ENCODE measurements at places on chromosomes 5 and 9. TPM values are rescaled to one million over a fixed set of nuclear protein-coding genes. Genes with fewer than 3 reads are reported as not detected.

DNA sequence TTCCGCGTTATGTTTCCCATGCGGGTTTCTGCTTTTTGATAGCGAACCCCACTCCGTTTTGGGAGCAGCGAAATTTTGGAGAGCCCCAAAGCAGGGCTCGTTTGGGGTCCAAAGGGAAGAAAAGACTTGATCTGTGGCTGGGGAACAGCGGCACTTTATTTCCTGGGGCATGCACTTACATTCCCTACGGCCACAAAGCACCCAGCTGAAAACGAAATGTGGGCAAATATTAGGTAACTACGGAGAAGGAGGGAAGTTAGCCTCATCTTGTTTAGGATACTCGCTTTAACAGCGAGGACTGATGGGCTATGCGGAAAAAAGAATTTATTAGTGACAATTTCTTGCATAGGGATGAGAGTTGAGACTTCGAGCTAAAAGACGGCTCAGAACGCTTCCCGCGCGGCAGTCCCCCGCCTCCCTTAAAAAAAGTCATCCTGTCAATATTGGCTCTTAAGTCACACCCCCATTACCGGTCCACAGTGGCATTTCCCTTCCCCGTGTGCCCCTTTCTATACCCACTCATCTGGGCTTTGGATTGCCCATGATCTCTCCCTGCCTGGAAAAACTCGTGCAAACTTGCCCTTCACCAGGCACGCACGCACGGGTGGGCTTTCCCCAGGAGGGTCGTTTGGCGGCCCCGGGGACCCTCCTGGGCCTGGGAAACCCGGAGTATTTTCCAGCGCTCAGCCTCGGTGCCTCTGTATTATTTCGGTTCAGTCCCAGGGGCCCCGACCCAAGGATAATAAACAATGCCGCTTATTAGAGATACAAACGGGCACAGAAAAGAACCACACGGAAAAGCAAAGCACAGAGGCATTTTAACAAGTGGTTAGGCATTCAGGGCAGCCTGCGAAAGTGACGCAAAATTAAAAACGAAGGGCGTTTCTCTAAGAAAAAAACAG lies 35.8 kb upstream of the NFIB start:
- no peak for DNase-seq

DNA sequence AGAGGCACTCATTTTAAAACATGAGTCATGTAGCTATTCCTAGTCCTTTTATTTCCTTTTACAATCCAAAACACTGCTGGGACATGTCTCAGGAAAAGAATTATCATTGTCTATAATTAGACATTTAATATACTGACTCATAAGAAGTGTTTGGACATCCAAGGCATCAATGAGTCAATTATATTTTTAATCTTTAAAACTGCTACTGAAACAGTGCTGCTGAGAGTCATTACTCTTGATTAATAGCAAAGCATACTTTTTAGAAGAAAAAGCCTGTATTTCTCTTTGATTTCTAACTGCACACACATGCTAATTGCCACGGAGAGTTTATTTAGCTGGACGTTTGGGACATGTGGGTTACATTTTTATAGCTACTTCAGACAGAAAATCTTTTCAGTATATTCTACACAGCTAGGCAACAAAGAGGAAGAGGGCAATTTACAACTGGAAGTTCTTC lies 1249.0 kb upstream of the CDH18 start:
- DNase-seq = no peak

GRCh38 chr5:120146787-120147186 lies 317.3 kb upstream of the PRR16 start:
- DNase-seq = no peak

DNA sequence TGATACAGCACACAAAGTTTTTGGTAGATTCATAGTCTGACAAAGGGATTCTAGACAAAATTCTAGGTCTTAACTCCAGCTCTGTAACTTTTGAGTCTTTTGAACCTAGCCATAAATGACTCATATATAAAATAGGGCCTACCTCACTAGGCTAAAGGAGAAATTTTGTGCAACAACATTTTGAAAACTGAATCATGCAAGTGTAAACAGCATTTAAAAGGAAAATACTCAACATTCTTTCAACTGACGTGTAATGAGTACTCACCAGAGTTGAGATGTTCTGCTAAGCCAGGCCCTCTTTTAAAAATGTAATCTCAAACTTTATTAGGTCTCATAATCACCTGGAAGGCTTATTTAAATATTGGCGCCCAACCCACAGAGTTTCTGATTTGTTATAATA lies 113.2 kb downstream of the STK32A start:
- no peak for DNase-seq

GRCh38 chr5:164326219-164326618 lies 820.8 kb downstream of the MAT2B start:
- no peak for DNase-seq

- DNase-seq = no peak
Observed at GRCh38 chr5:133116601-133117000, 64.8 kb downstream of the HSPA4 start.

GRCh38 chr5:167716126-167716775 lies 575.2 kb upstream of the WWC1 start:
- DNase-seq = no peak

- no peak for DNase-seq
Observed at GRCh38 chr9:125218621-125219020, 18.3 kb downstream of the RABEPK start.

GRCh38 chr5:68432682-68433081 lies 217.1 kb downstream of the PIK3R1 start:
- no peak for DNase-seq

- no peak for DNase-seq
Observed at GRCh38 chr5:132821791-132822190, 8.7 kb downstream of the SHROOM1 start.

GRCh38 chr5:141001446-141001843 lies 35.2 kb downstream of the PCDHAC2 start:
- DNase-seq = no peak

GRCh38 chr5:179478624-179479023 lies 71.7 kb upstream of the RUFY1 start:
- no peak for DNase-seq

- DNase-seq = no peak
Observed at GRCh38 chr5:107213025-107213424, 457.7 kb downstream of the EFNA5 start.

DNA sequence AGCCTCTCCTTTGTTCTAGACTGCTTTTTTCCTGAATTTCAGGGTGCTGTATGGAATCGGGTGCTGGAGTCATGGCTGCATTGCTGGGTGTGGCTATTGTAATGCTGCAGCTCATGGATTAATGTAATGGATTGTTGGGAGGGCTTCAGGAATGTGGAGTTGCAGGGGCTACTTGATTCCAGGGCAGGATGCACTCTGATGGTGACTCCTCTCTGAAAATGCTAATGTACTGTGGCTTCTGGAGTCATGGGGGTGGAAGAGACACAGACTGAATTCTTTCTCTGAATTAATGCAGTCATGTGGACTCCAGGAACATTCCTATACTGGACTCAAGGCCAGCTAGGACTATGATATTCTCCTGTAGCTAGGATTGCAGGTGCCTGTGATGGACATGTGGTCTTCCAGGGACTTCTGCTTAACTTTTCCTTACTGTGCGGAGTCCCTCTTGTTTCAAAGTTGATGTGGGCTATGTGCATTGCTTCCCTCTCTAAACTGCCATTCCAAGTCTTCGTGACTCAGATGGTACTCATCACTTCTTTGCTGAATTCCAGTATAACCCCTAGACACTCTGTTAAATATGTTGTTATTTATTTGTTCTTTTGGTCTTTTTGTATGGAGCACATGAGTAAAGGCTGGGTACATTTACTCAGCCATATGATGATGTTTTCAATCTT lies 396.2 kb downstream of the KCTD16 start:
- no peak for DNase-seq

DNA sequence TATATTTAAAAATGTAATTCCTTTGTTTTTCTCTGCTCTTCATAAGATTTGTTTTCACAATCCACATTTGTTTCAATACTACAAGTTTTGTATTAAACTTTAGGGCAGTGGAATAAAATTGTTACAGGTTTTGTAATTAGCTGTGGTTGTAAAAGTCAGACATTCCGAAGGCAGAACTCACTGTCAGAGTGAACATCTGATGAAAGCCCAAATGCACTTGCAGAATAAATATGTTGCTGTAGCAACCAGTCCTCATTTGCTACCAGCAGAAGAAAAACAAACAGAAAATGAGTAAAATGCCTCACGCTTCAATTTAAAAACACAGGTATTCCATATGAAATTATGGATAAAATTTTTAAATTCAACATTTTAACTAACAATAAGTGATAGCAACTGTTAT lies 740.1 kb upstream of the FAM174A start:
- no peak for DNase-seq

DNA sequence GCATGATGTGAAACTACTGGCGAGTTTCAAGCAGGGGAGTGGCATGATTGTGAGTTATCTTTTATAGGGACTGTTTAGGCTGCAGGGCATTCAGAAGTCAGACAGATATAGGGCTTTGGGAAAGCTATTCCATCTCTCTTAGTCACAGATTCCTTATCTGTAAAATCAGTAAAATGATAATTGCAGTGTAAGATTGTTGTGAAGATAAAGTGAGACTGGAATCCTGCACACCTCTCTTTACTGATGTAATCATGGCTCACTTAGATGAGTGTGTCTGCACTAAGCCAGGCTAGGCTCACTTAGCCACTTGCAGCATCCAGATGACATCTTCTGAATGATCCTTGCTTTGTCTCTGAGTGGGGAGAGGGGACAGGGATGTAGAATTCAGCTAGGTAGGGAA lies 81.8 kb upstream of the MAMDC2 start:
- DNase-seq = no peak

DNA sequence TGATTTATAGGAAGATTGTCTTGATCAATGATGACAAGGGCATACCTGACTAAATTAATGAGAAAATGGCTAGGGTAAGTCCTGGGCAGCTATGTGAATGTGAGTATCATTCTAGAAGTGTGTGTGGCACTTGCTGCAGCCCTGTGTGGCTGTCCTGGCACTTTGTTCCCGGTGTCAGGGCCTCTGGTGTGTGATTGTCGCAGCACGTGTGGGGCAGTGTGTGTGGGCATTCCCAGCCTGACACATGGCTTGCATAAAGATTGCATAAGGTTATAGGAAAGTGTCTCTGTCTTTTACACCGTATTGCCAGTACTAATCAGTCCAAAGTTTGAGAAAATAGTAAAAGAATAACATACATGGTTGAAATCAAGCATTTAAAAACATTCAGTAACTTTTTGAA lies 74.4 kb downstream of the TRIO start:
- no peak for DNase-seq

GRCh38 chr9:746661-747434 lies 94.6 kb upstream of the DMRT1 start:
- no peak for DNase-seq

DNA sequence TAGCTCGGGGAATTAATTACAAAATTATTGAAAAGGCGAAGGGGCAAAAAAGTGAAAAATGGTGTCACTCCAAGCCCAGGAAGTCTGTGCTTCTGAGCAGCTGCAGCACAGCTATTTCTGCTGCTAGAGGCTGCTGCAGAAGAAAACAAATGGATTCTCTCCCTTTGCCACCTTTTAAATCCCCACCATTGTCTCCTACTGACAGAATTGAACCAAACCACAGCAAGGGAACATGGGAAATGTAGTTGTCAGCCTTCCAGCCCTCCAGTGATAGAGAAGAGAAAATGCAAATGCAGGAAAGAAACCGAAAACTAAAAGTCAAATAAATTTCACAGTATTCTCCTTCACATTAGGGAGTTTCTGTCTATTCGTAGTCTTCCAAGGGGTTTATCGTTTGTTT lies 33.4 kb upstream of the CDC42SE2 start:
- DNase-seq = no peak

- no peak for DNase-seq
Observed at GRCh38 chr9:124411514-124412227, 3.6 kb downstream of the PSMB7 start.

DNA sequence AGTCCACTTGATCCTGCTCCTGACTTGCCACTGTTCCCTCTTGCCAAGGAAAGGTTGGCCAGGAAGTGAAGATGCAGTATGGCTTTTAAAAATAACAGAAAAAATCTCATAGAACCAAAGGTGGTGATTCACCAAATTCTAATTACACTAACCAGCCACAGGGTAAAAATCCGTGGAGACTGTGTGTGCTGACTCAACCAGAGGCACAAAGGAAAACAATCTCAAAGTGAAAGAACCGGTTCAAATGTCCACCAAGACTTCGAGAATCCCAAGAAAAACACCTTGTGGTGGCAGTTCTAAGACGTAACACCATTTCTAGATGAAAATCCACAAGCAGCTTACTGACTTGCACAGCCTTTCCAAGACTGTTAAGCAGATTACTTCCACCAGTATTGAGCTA lies 279.1 kb downstream of the TLE1 start:
- DNase-seq = no peak

DNA sequence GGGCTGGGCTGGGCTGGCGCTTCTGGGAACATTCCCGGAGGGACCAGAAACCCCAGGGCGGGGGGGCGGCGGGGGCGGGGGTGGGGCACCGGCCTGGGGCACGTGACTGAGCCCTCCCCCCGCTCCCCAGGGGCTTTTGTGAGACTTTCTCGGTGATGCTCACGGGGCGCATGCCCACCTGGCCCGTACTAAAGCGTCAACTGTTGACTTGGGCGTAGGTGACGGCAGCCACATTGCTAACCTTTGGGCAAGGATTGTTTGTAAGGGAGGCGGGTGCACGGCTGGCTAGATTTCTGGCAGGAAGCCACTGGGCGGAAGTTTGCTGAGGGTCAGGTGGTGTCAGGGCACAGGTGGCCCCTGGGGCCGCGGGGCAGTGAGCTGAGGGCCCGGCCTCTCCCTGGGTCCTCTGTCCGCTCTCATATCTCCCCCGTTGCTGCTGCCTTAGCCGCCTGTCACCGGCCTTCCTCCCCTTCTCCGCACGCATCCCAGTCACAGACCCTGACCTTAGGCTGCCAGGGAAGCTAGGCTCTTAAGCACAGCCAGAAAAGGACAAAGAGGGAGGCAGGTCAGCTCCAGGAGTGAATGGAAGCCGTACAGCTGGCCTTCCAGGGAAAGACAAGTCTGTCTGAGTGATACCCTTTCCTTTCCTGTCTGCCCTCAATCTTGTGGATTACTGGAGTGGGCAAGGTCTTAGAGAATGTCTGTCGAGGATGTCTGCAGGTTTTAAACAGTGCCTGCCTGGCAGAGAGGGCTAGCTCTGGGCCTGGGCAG lies 812 bp downstream of the CACFD1 start:
- DNase-seq = no peak

- no peak for DNase-seq
Observed at GRCh38 chr5:14793851-14794250, 77.7 kb downstream of the ANKH start.

DNA sequence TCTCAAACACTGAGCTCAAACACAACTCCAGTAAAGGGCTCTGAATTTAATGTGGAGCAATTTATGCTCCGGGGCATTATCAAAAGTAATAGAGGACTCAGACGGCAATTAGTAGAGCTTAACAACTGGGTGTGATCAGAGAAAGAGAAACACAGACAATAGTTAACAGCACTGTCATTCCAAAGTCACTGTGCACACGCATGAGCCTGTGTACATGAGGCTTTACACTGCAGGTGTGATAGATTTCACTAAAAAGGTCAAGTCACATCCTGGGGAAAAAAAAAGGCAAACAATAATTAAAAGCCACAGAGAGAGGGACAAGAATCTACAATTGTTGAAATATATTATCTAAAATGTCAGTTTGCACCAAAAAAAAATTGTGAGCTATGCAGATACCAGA lies 956.5 kb downstream of the CDH18 start:
- DNase-seq = no peak

The CLK4 gene
- polyA plus RNA-seq = 16.9 TPM

The OBP2B gene
- not detected for polyA plus RNA-seq

The PCDHA9 gene
- polyA plus RNA-seq = not detected

The CNTFR gene
- not detected for polyA plus RNA-seq

The INSYN2B gene
- polyA plus RNA-seq = not detected

The PDE4D gene
- 12.6 TPM for polyA plus RNA-seq

The APBA1 gene
- polyA plus RNA-seq = not detected

The MSMP gene
- polyA plus RNA-seq = not detected

The CXCL14 gene
- not detected for polyA plus RNA-seq

All from immature natural killer cell (primary cell).